RPMI7951 (cell line): ENCODE measurements at places on chromosomes 13 and 19.

DNA sequence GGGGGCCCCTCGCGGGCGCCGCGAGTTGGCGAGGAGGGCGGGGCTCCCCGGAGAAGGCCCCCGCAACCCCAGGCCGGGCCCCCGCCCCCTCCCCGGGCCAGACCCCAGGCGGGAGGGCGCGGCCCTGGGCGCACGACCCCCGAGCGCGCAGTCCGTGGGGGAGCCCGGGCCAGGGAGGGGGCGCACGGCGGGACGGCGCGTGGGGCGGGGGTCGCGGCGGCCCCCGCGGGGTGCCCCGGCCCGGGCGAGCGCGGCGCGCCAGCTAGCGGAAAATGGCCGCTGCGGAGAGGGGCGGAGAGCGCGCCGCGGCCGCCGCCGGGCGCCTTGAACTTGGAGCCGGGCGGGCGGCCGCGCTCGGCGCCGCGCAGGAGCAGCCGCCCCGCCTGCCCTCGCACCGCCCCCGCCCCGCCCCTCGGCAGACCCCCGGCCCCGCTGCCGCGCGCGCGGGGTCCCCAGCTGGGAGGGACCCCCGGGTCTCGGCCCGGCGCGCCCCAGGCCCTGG lies 6.4 kb upstream of the NFIC start:
- DNase-seq = no peak

DNA sequence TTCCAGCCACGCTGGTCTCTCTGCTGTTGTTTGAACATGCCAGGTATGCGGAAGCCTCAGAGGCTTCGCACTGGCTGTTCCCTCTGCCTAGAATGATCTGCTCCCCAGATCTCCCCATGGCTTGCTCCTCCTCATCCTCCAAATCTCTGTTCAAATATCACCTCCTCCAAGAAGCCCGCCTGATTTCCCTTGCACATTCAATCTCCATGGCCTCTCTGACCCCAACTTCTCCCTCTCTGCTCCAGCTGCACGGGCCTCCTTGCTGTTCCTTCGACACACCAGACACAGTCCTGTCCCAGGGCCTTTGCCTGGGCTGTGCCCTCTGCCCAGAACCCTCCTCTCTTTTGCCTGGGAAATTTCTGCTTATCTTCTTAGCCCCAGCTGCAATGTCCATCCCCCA lies 52.5 kb upstream of the PTPRS start:
- DNase-seq = no peak

GRCh38 chr13:62123409-62123808 lies 707.8 kb upstream of the PCDH20 start:
- DNase-seq = no peak

DNA sequence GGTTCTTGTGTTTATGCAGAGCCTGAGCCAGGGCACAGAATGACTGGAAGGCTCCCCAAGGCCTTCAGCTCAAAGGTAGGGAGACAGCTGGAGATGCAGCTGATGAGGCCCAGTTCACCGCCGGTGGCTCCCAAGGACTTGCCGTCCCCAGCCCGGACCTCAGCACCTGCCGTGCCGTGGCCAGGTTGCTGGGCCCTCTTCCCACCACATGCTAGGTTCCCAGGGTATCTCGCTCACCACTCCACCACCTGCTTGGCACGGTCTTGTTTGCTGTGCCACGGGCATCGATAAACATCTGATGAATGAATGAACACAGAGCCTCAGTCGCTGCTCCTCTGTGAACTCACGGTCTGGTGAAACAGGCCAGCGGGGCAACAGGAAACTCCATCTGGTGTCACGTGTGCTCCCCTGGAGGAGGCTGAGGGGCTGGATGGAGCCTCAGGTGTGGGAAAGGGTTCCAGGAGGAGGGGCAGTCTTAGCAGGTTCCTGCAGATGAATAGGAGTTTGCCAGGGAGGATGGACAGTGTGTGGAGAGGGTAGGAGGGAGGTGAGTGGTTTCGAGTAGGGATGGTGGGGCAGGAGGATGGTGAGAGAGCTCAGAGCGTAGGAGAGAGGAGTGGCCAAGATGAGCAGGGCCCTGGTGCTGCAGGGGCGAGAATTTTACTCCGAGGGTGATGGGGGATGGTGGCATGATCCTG lies 3.6 kb upstream of the KLK14 start:
- DNase-seq = no peak

GRCh38 chr13:20652946-20653345 lies 50.6 kb upstream of the IL17D start:
- DNase-seq = no peak

- DNase-seq = no peak
These were observed 78.4 kb upstream of the XPO4 start for GRCh38 chr13:20980899-20981298.

DNA sequence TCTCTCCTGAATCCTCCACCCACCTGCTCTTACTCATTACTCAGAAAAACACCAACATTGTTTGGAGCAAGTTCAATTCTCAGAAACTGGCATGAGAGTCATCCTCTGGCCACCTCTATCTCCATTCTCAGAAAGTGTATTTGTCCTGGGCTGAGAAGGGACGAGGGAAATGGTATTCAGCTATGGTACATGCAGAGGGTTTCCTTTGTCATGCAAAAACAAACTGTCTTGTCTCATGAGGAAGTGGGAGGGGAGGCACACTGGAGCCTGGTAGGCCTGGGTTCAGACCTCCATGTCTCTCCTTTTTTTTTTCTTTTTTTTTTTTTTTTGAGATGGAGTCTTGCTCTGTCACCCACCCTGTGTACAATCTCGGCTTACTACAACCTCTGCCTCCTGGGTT lies 31.9 kb upstream of the LILRA2 start:
- no peak for DNase-seq

GRCh38 chr13:113075711-113076110 lies 29.9 kb upstream of the F7 start:
- no peak for DNase-seq

GRCh38 chr19:48646722-48647216 lies 782 bp upstream of the CA11 start:
- DNase-seq = peak; percentile 78

DNA sequence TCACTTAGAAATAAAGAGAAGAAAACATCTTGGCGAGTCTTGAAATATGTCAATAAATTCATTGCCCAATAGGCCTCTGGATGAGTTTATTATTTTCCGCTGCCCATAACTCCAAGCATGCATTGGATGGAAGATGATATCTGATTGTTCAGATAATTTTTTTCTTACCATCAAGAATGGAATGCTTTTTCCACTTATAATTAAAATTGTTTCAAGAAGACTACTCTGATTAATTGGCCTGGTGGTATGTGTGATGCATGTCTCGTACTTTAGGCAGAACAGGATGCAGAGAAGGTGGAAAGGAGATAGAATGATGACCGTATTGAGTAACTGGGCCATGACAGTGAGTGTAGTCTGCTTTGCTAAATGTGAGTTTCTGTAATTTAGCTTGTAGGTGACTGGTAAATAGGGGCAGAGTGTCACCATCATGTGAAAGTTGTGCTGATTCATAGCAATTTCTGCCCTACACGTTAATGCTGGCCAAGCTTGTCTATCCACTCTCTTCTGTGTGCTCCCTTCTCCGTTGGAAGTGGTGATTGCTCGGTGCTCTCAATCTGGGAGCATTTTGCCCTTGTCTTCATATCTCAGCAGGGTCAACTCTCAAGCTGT lies 13.5 kb upstream of the SPATA13 start:
- DNase-seq = no peak

DNA sequence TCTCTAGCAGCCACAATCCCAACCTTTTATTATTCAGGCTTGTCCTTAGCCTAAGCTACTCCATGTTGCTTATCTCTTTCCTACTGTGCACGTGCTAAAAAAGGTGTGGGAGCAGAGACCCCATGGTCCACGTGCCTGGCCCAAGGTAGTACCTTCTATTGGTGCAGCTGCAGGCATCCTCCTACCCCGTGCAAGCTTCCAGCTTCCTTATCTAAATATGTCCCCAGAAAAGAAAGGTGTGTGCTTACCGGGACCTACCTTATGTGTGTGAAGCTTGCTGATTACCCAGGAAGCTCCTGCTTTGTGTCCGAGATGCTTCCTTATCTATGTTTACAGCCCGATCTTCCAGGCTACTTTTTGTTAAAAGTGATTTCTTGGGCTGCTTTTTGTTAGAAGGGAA lies 2382.4 kb downstream of the PCDH9 start:
- DNase-seq = no peak

- peak; percentile 54 for DNase-seq
These were observed 117.0 kb upstream of the POSTN start for GRCh38 chr13:37715606-37716015.

DNA sequence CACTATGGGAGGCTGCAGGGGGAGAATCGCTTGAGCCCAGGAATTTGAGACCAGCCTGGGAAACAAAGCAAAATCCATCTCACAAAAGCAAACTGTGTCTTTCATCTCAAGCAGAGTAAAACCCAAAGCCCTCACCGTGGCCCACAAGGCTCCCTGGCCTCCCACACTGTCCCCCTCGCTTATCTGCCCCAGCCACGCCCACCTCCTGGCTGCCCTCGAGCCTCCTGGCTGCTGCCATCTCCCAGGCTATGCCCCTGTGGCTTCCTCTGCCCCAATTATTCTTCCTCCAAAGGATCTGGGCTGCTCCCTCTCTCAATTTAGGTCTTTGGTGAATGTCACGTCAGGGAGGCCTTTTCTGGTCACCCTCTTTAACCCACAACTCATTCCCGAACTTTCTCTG lies 3.6 kb downstream of the RABAC1 start:
- no peak for DNase-seq

- peak; percentile 71 for DNase-seq
These were observed 1.0 kb upstream of the ICAM5 start for GRCh38 chr19:10288662-10289166.

DNA sequence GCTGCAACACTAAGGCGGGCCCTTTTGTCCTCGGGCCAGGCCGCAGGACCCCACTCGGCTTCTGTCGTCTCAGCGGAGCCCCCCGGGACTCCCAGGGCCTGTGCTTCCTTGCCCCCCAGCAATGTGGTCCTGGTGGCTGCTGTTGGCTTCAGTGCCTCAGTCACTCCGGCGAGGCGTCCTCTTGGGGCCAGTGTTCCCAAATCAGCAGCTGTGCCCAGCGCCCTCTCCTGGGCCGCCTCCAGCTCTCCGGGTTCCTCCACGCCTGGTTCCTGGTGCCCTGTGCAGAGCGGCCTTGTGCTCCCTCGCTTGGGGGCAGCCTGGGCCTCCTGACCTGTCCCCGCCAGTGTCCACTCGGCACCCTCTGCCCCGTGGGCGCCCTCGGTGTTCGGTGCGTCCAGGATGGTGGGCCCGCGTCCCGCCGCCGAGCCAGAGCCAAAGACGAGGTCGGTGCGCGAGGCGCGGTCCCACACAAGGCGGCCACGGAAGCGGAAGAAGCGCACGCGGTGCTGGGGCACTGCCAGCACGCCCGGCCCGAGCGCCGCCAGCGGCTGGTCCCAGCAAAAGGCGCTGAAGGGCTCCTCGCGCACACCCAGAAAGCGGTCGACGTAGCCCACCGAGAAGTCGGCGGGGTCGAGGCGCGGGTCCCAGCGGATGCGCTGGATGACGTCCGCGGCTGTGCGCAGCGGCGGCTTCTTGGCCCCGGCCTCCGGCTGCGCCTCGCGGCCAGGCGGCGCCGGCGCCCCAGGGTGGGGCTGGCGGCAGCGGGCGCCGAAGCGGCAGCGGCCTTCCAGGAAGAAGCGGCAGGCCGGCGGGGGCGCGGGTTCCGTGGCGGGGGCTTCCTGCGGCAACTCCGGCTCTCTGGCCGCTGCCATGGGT lies 685 bp downstream of the LENG9 start:
- DNase-seq = peak; percentile 66

GRCh38 chr13:24134231-24134630 lies 26.3 kb upstream of the SPATA13 start:
- no peak for DNase-seq

- peak; percentile 100 for DNase-seq
These were observed 7.3 kb upstream of the PTPRH start for GRCh38 chr19:55216461-55217198.

DNA sequence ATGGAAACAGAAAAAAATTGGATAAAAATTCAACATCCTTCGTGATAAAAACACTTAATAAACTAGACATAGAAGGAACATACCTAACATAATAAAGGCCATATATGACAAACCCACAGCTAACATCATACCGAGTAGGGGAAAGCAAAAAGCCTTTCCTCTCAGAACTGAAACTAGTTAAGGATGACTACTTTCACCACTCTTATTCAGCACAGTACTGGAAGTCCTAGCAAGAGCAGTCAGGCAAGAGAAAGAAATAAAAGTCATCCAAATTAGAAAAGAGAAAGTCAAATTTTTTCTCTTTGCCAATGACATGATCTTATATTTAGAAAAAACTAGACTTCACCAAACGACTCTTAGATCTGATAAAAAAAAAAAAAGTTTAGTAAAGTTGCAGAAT lies 25.8 kb upstream of the SLC7A9 start:
- DNase-seq = no peak

DNA sequence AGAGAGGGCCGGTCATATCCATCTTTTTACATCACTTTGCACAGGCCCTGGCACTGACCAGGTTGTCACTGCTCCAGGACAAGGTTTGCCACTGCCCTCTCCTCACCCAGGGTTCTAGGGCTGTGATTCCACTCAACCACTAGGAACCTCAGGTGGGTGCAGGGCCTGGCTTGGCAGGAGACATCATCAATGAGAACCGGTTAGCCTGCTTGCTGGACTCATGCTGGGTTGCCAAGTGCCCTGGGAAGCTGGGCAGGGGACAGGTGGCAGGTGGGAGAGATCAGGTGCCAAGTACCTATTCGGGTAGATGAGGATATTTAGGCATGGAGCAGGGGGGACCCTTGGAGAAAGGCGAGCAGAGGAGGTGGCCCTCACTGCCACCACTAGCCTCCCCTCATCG lies 4.2 kb upstream of the CERS4 start:
- DNase-seq = no peak

- no peak for DNase-seq
These were observed 31.9 kb downstream of the SCGB2B2 start for GRCh38 chr19:34644991-34645461.

DNA sequence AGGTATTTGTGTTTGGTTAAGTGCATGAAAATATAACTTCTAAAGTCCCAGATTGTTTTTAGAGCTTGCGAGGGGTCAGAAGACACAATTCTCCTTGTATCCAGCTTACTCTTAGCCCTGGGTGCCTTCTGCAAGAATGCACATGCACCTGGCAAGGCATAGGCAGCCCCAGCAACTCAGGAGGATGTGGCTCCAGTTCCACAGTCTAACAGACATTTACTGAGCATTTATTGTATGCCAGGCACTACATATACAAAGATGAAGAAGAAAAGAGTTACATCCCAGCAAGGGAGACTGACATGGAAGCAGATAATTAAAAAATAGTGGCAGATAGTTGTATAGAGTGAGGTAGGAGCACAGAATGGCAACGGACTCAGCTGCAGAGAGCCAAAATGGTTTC lies 101.1 kb upstream of the FRY start:
- no peak for DNase-seq

GRCh38 chr19:55341595-55342531 lies 2.2 kb downstream of the KMT5C start:
- DNase-seq = no peak
